Liver (tissue), 10 donors: ENCODE measurements at places on chromosomes 5 and 9. TPM values are rescaled to one million over a fixed set of nuclear protein-coding genes. Genes with fewer than 3 reads are reported as not detected.

The NUP214 gene
- polyA plus RNA-seq: 8.8 TPM

The TICAM2 gene
- polyA plus RNA-seq: 1.5 TPM

DNA sequence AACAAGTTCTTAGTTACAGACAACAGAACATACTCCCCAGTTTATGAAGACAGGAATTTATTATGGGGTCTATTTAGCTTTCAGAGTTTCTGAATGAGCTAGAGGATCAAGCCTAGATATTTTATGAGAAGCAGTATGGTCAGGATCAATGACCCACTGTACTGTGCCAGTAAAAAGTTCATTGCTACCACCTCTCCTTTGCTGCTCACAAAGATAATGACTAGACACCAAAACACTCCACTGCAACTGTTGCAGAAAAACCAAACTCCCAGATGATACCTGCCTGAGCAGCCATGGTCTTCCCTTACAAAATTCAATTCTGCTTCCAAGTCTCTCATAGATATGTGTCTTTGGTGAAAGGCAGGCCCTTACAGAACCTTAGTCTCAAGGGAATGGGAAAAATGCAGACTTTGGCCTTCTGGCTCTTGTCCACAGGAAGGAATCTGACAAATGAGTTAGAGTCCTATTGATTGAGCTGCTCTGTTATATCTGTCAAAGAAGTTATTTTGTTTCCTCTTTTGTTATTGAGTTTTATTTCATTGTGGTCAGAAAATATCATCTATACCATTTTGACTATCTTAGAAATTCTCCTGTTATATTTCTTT lies 74.7 kb upstream of the RASGRF2 start:
- no peak for DNase-seq

- no peak for DNase-seq
These were observed 146.8 kb downstream of the ATPSCKMT start for GRCh38 chr5:10102706-10103497.

- no peak for DNase-seq
These were observed 50.4 kb upstream of the ALDH1B1 start for GRCh38 chr9:38342096-38342495.

- no peak for DNase-seq
These were observed 100.6 kb downstream of the ARHGAP26 start for GRCh38 chr5:142870532-142871362.

DNA sequence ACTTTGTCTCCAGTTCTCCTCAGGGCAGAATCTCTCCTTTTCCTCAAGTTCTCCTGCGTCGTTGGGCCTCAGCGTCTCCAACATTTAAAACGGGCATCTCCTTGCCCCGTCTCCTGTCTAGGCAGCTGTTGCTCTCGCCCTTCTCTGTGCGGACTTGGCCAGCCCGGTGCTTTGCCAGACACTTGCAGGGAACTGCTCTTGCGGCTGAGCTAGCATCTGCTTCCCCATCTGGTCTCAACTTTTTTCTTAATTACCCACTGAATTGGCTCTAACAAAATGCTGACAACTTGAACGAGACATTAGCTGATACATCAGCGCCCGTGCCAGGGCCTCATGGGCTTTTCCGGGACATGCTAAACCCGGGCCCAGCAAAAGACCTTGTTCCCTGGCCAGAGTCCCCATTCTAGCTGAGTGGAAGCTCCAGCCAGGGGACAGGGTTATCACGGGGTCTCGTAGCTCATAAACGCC lies 25.1 kb downstream of the ZNF618 start:
- DNase-seq: no peak

DNA sequence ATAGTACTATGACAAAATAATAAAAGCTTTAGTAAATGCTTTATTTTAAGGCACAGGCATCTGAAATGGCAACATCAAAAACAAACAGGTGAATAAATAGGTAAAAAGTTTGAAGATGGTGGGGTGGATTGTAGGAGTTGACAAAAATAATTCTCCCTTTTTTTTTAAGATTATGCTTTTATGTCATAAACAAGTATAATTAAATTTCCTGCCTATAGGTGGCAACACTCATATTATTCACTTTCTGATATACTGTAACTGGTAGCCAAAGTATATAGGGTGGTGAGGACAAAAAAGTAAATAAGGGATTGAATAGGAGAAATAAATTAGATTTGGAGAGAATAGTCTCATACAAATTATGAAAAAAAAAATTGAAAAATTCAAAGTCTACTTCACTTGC lies 120.0 kb upstream of the ACOT12 start:
- no peak for DNase-seq

DNA sequence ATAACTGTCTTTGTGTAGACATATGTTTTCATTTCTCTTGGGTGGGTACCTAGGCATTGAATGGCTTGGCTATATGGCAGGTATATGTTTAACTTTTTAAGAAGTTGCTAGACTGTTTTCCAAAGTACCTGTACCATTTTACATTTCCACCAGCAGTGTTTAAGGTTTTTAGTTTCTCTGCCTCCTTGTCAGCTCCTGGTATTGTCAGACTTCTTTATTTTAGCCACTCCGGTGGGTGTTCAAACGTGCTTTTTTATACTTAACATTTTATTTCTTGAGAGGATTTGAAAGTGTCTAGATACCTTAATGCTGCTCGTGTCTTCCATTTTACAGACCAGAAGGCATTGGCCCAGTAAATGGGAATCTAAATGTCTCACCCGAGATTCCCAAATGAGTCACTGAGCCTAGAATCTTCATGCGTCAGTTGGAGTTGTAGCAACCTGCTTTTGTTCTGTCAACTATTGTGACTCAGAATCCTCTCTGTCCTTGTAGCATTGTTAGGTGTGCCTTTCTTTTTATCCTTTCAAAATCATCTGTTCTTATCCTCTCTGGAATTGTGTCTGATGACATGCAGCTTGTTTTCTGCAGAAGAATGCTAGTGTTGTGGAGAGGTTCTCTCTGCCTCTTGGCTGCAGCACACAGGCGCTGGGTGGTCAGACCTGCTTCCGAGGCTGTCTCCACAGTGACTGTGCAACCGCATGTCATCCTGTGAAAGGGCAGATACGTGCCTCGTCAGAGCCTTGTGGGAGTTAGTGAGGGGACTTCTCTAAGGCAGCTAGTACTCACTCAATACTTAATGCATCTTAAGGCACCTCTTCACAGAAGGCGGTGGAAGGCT lies 291.8 kb downstream of the AOPEP start:
- DNase-seq: no peak

DNA sequence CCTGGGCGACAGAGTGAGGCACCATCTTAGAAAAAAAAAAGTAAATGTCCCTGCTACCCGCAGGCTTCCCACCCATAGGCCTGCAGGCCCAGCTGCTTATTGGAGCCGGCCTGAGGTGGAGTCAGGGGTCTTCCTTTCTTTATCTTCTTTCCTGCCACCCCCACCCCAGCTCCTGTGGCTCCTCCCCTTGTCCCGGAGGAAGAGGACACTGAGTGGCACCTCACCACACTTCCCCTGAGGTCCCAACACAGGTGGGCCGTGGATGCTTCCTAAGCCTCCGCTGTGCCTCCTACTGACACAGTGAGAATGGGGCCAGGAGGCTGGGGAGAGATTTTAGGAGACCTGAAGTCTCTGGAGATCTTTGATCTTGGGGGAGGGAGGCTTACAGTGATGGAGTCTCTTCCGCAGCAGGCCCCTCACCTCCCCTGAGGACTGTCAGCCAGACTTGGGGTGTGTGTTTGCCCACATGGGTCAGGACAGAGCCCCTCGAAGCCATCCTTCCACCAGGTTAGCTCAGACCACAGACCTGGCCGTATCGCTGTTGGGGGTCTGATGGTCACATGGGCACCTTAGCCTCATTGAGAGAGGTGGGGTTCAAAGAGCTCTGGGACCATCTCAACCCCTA lies 135.4 kb upstream of the IER5L start:
- no peak for DNase-seq

DNA sequence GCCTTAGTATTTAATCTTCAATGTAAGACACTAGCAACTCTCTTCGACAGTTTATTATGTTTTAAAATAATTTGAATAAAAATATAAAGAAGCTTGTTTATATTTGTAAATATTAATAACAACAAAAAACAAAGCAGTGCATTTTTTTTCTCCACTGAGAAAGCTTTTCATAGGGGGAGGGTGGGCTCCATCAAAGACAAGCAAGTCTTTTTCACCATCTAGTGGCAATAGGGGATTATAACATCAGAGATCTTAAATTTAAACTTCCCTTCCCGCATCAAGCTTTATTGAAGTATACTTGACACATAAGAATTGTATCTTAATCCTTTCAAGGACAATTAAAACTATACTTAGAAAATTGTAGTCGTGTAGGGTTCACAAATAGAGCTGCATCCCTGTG lies 9.3 kb upstream of the OR13F1 start:
- no peak for DNase-seq

DNA sequence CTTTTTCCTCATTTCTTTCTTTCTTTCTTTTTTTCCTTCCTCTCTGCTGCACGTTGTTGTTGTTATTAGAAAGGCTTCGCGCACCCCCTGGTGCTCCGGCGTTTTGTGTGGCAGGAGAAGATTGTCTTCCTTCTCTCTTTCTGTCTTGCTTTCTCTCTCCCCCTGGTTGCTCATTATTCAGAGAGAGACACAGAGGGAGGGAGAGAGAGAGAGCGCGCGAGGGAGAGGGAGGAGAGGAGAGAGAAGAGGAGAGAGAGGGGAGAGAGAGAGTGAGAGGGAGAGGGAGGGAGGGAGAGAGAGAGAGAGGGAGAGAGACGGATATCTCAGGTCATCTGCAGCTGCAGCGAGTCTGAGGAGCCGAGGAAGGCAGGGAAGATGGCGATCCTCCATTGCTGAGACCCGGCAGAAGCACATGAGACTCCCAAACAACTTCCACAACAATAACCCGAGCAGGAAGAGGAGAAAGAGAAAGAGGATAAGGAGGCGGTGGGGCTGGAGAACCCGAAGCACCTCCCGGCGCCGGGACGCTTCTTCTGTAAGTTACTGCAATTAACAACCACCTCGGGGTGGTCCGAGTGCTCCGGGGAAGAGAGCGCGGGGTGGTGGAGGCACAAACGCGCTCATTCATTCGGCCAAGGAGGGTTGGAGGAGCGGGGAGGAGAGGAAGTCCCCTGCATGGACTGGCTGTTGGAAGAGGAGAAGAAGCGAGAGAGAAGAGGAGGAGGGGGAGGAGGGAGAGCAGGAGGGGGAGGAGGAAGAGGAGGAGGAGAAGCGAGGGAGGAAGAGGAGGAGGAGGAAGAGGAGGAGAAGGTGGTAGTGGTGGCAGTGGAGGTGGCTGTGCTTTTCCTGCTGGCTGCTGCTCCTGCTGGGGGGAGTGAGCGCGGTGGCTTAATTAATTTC lies at the start of gene ZNF462:
Gene ZNF462 (plus strand): TSS at position 346 of the 900 bp plus-strand sequence. CDS start 60,218 bp downstream, outside the sequence.
- DNase-seq: no peak
